Mucosa of descending colon (tissue), 3 donors: ENCODE measurements at places on chromosomes 12 and 14.

DNA sequence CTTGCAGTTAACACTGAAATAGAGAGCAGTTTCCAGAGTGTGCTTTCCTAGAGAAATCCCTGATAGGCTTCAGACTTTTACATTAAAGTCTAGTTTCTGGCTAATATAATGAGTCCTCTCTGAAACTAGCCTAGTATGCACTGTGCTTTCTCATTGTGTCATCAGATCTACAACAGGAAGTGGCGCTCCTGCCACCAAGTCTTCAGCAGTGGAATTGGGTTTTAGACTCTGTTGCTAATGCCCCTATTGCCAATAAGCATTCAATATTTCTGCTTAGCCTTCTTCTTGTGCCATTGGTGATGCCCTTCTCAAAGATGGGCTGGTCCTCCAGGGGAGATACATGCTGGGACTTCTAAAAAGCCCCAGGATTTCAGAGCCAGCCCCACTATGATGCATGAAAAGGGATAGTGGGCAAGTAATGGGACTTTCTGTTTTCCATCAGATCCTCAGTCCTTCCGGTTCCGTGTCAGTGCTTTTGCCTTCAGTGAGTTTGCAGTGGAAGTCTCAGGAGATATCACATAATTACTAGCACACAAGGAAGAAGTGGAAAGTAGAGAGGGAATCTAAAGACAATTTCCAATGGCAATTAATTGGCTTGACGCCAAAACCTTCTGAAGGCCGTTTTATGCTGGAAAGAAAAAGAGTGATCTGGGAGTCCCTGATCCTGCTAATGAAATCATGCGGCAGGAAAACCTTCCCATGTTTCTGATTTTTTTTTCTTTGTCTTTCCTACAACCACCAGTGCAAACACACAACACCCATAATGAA is 50.0 kb downstream of the SSPN start:
- DNase-seq = no peak

GRCh38 chr12:60947533-60947932 is 1312.7 kb upstream of the USP15 start:
- DNase-seq = no peak

GRCh38 chr12:79560225-79560889 is 130.4 kb downstream of the PAWR start:
- DNase-seq = no peak

- no peak for DNase-seq
Observed at GRCh38 chr12:4045786-4046494, 172.7 kb upstream of the PARP11 start.
